ENCODE measurements at places on chromosomes 2 and 18. TPM values are rescaled to one million over a fixed set of nuclear protein-coding genes. Genes with fewer than 3 reads are reported as not detected.
A peak's percentile ranks its signal among the peaks of the same experiment; 100 is the strongest.

The IL1B gene
- total RNA-seq, result 2.6 TPM

DNA sequence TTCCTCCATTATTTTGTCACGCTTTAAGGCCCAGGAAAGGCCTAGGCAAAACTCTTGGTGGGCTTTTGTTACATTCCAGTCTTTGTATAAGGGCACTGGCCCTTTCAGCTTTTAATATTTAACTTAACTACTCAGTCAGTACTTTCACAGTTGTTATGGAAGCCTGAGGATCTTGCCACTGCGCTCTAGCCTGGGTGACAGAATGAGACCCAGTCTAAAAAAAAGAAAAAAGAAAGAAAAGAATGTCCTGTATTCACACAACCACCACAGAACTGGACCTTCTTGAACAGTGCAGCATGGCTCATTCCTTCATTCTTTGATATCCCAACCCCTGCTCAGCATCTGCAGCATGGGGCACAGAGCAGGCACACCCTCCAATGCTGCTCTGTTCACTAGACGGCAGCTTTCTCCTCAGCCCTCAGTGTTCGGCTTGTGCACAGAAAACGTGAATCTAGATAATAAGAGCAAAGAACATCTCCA, 93.4 kb upstream of the MSH2 start:
- no peak for DNase-seq

DNA sequence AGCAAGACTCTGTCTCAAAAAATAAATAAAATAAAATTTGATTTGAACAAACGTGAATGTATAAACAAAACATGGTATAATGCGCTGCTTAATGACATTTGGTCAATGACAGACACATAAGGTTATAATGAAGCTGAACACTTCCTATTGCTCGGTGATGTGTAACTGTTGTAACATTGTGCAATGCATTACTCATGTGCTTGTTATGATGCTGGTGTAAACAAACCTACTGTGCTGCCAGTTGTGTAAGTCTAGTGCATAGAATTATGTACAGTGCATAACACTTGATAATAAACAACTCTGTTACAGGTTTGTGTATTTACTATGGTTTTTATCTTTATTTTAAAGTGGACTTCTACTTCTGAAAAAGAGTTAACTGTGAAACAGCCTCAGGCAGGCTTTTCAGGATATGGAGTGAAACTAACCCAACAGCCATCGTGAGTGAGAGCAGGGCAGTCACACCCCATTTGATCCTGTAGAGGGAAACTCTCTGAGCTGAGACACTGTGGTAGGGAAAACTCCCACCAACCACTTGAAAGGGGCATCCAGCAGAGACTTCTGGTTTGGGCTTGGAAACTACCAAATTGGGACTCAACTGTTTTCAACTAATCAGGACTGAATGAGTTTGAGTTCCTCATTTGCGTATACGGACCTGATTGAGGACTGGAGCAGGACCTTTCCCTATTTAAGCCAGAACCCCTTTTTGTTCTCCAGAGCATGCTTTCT, 8.7 kb upstream of the RPRD1A start:
- DNase-seq, result peak; percentile 98

GRCh38 chr2:69241093-69241492, 145.9 kb downstream of the GFPT1 start:
- peak; percentile 49 for DNase-seq

DNA sequence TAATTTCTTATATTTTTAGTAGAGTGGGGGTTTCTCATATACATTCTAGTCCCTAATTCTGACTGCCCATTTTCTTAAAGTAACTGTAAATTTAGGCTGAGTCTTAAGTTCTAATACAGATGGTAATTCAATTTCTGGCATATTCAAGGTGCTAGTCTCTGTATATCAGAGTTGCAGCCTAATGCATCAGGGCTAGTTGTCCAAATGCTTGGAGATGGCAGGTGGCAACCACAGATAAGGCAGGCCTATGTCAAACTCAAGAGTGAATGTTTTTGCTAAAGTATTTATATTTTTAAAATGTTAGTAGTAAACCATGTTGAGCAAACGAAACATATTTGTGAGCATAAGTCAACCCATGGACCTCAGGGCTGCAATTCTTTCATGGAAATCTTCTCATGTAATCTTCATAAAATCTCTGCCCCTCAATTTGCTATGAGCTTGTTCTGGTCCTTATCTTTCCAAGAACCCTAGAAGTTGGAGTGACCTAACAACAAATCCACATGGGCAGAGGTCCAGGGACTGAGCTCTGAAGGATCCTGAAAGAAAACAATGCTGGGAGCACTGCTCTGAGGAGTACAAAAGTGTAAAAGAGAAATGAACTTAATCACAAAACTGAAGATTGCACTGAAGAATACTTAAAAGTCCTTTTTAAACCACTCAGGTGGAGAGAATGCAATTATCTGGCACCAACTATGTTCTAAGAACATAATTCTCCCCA, 27.3 kb upstream of the DSC2 start:
- DNase-seq, result no peak

GRCh38 chr2:149666809-149667320, 79.3 kb upstream of the MMADHC start:
- no peak for DNase-seq

Data from fibroblast of villous mesenchyme (primary cell).